ENCODE measurements at places on chromosomes 16 and 17.
A peak's percentile ranks its signal among the peaks of the same experiment; 100 is the strongest.

DNA sequence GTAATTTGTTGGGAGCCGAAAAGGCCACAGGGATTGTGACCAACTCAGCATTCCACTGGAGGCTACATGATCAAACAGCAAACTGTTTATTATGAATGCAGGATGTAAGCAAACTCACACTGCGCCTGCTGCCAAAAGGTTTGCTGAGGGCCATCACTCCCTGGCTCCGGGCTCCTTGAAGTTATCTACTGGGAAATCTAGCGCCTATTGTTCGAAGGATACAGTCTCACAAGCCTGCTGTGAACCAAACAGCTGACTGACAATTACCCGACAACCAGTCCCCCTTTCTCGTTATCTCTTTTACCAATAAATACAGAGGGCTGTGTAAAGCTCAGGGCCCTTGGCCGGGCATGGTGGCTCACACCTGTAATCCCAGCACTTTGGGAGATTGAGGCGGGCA is 52.5 kb downstream of the BCL7C start:
- DNase-seq = no peak

DNA sequence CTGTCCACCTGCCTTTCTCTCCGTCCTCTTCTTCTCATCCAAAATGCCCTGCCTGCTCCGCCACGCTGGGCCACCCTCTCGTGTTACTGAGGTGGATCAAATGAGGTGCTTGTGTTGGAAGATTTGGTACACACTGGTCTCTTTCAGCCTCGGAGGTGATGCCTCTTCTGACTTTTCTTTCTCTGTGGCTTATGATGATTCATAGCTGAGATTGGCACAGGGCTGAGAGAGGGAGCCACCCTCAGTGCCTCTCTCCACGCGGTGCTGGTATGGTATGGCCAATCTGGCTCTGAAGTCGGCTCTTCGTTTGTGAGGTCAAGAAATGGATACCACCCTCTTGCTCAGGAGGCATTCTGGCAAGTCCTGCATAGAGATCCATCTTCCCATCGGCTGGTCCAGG is 82.4 kb downstream of the PLCG2 start:
- no peak for DNase-seq

GRCh38 chr16:11211977-11212797 is 43.8 kb downstream of the SOCS1 start:
- no peak for DNase-seq

DNA sequence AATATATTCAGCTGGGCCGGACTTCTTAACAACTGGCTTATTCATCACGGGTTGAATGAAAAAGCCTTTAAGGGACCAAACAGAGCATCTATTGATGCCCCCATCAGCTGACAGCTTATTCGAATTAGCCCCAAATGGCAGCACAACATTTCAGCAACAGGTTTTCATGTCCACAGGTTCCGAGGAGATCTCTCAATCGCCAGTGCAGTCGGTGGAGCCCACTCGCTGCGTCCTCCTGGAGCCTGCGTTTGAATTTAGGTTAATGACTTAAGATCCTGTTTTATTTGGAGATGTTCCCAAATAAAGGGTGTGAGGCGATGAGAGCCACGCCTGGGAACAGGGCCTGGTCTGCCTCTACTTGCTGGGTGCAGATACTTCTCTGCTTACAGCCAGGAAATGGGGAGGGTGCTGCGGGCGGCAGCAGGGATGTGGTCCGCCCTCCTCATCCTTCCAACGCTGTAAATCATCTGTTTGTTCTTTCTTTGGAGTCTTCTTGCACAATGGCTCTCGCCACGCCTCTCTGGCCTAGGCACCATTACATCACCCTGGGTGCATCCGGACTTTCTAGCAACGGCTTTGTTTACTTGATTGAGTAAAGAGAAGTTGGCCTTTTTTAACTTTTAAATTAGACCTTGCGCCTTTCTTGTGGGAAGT is 22.6 kb downstream of the NDE1 start:
- peak; percentile 95 for DNase-seq

DNA sequence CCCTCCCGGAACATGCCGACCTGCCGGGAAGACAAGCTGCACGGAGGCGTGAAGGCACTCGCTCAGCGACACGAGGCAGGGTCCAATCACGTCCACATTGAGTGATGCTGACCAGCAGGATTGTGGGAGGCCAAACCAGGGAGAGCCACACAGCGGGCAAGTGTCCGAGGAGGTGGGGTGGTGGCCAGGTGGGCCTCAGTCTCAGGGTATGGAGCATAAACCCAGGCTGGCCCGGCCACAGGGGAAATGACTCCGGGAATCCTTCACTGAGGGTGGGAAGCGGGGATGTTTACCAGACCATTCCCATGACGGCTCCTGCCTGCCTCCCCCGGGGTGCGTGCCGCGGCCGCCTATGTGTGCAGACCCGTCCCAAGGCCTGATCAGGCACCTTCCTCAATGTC is 62.5 kb downstream of the RPH3AL start:
- DNase-seq = no peak

- peak; percentile 58 for DNase-seq
Observed at GRCh38 chr17:41446806-41447205, 6.0 kb upstream of the KRT38 start.

- no peak for DNase-seq
Observed at GRCh38 chr16:79528338-79528737, 72.2 kb downstream of the MAF start.

- DNase-seq = no peak
Observed at GRCh38 chr16:53121043-53121620, 66.3 kb downstream of the CHD9 start.

DNA sequence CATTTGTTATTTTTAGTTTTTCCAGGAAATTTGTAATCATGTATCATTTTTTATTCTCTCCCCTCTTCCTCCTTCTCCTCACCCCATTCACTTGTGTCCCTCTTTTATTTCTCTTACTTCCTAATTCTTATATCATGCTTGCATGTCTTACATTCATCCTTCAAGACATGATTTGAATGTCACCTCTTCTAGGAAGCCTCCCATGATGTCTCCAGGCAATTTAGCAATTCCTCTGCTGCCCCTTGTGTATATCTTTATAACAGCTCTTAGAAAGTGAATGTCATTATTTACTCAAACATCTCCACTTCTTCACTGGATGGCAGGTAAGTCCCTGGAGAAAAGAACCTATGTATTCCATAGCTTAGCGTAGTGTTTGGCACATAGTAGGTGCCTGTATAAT is 7.8 kb downstream of the HNF1B start:
- no peak for DNase-seq

DNA sequence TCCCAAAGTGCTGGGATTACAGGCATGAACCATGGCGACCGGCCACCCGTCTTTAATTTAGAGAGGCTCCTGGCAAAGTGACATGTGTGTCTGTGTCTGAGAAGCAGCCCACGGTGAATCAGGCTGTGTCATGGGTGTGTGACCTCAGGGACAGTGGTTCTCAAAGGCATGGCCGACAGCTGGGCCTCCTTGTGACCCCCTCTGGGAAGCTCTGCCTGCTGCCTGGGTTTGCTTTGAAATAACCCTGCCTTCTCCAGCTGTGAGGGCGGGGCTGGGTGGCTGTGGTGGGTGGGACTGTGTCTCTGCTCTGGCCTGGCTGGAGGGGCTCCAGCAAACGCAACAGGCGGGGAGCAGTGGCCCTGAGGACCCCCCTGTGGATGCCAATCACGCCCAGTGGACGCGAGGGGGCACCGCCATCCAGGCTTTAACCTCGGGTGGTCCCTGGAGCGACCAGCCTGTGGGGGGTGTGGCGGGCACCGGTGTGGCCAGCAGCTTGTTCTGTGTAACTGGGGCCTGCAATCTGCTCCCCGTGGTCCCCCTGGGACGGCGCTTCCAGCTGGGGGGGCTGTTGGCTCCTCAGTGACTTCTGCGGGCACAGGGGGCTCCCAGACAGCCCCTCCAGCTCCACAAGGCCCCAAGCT is 8.8 kb upstream of the APRT start:
- no peak for DNase-seq

GRCh38 chr16:89795676-89796075 is 20.8 kb downstream of the FANCA start:
- DNase-seq = no peak

- no peak for DNase-seq
Observed at GRCh38 chr16:57775661-57776469, 26.4 kb downstream of the KIFC3 start.

GRCh38 chr17:40515011-40515410 is 13.6 kb upstream of the TNS4 start:
- DNase-seq = no peak

GRCh38 chr16:11684231-11685025 is 16.2 kb downstream of the SNN start:
- DNase-seq = no peak

DNA sequence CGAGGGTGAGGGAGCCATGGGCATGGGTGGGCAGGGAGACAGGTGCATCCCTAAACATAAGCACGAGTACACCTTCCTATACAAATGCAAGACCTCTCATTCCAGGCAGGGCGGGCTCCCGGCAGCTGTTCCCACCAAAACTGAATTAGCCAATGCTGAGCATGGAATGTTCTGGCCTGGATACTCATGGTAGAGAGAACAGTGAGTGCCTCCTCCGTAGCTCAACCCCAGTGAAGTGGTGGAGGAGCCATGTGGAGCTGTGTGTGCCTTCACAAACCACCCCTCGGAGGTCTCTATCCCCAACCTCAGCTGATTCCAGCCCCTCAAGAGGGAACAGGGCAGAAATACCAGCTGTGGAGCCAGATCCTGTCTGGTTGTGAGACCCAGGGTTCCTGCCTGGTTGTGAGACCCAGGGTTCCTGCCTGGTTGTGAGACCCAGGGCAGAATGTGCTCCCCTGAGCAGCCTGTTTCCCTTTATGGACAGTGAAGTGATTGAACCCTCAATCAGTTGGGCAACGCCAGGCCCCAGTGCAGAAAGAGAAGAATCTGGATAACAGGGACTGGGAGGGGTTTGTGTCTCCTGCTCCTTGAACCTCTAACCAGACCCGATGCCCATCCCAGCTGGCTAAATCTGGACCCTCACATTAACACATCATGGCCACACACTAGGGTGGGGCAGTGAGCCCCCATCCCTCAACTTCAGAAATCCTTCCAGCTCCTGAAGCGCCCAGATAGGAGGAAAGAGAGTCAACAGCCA is 2.4 kb upstream of the CDH16 start:
- DNase-seq = no peak

DNA sequence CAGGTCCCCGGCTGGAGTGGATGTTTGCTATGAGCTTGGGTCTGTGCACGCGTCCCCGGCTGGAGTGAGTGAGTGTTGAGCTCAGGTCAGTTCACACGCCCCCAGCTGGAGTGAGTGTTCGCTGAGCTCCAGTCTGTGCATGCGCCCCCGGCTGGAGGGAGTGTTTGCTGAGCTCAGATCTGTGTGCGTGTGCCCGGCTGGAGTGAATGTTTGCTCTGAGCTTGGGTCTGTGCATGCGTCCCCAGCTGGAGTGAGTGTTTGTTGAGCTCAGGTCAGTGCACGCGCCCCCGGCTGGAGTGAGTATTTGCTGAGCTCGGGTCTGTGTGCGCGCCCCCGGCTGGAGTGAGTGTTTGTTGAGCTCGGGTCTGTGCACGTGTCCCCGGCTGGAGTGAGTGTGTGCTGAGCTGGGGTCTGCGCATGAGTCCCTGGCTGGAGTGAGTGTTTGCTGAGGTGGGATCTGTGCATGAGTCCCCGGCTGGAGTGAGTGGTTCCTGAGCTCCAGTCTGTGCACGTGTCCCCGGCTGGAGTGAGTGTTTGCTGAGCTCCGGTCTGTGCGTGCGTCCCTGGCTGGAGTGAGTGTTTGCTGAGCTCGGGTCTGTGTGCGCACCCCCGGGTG is 284.2 kb downstream of the SNX29 start:
- DNase-seq = no peak

- no peak for DNase-seq
Observed at GRCh38 chr16:64486561-64486960, 635.3 kb downstream of the CDH11 start.

GRCh38 chr16:15874745-15875314 is 13.6 kb downstream of the CEP20 start:
- DNase-seq = peak; percentile 71

- DNase-seq = no peak
Observed at GRCh38 chr17:41307647-41308046, 1.5 kb downstream of the KRTAP16-1 start.

GRCh38 chr16:89720551-89720812 is 216 bp downstream of the VPS9D1 start:
- DNase-seq = no peak

GRCh38 chr16:2143878-2144485 is 4.4 kb upstream of the RAB26 start:
- no peak for DNase-seq

DNA sequence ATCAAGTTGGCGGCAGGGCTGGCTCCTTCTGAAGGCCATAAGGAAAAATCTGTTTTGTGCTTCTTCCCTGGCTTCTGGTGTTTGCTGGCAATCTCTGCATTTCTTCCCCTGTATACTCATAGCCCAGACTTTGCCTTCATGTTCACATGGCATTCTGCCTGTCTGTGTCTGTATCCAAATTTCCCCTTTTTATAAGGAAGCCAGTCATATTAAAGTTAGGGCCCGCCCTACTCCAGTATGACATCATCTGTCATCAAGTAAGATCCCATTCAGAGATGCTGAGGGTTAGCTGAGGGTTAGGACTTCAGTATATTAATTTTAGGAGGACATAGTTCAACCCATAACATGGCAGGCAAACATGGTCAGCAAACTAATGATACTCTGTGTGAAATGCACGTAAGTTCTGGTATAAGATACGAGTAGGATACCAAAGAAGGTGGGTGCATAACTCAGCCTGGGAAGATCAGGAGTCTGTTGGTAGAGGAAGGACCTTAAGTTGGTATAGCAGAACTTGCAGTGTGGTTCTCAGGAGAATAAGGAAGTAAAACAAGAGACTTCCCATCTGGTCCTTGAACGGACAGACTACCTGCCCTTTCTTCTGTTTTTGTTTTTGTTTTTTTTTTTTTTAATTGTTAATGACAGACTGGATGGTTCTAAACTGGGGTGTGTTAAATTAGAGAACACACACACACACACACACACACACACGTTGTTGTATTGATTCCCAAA is 13.9 kb downstream of the MAP2K6 start:
- DNase-seq = no peak

- peak; percentile 85 for DNase-seq
Observed at GRCh38 chr16:57277586-57277985, 6.9 kb downstream of the PLLP start.

DNA sequence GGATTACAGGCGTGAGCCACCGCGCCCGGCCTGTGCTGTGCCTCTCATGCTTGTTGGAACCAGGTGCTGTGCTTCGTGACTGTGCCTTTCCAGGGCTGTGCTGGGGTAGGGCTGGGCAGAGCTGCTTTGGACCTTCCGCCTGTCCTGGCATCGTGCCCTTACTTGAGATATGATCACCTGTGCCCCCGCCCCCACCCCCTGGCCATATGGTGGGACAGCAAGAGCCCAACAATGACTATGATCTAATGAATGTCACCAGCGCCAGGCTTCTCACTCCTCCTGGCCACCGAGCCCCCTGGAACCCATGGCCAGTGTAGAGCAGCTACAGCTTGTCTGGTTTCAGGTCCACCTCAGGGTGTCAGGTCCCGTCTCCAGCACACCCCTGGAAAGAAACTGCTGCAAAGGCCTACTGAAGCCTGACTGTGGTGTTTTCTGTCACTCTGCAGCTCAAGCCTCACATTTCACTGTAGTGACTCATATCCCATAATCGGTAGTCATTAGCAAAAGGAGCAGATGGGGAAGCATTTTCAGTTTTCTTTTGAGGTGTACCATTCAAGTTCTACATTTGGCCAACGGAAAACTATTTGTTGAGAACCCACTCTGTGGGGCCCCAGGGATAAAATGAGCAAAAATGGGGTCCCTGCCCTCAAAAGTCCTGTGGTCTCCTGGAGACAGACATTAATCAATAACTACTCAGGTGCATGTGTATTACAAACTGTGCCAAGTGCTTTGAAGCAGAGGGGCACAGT is 22.1 kb downstream of the FCSK start:
- DNase-seq = peak; percentile 93

- DNase-seq = no peak
Observed at GRCh38 chr16:71201054-71201453, 29.5 kb downstream of the HYDIN start.

- DNase-seq = no peak
Observed at GRCh38 chr17:4487820-4488716, 10.6 kb upstream of the SPNS2 start.
